T-cell (primary cell): ENCODE measurements at places on chromosomes 2 and 18. TPM values are rescaled to one million over a fixed set of nuclear protein-coding genes. Genes with fewer than 3 reads are reported as not detected.

Gene SERPINB2
- not detected for total RNA-seq

- no peak overlapping the region for H3K4me3 ChIP-seq
- H3K27ac ChIP-seq = no peak overlapping the region
- H3K4me1 ChIP-seq = no peaks in the 10 kb centered on the region
- H3K27me3 ChIP-seq = no peaks in the 10 kb centered on the region
Observed at GRCh38 chr18:64244571-64244970, 95.7 kb upstream of the LINC00305 start.

DNA sequence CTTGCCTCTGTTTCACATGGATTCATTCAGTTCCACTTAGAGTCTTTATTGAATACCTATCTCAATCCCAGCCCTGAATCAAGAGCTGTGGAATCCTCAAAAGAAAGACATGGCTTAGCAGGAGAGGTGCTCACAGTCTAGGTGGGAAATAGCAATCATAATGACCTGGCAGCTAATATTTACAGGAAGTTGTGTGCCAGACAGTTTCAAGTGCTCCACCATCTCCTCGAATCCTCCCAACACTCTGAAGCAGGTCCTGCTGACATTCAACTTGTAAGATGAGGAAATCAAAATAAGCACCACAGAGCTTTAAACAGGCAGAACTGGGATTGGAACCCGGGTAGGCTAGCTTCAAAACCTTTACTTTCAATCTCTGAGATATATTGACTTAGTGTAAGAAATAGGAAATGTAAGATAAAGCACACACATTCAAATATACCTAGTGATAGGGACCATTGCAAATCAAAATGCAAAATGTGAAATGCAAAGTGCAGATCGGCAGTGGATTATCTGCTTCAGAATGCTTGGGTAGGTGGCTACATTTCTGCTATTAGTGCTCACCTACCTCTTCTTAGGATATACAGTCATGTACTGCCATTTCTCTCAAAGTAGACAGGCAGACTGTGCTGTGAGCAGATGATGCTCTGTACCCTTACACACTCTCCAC, 182.0 kb downstream of the PRKCE start:
- no peaks in the 10 kb centered on the region for H3K27me3 ChIP-seq
- H3K4me1 ChIP-seq = no peaks in the 10 kb centered on the region
- H3K36me3 ChIP-seq = no peaks in the 10 kb centered on the region
- no peak for DNase-seq
- H3K4me3 ChIP-seq = no peak overlapping the region

Gene SPDYA
- total RNA-seq = 12.4 TPM

GRCh38 chr2:11177871-11178690, 22.8 kb downstream of the SLC66A3 start:
- H3K27me3 ChIP-seq = no peaks in the 10 kb centered on the region
- peaks cover 5% of the 10 kb centered on the region for H3K4me1 ChIP-seq
- H3K27ac ChIP-seq = no peak overlapping the region
- DNase-seq = no peak
- H3K4me3 ChIP-seq = no peak overlapping the region

Gene HOXD13
- not detected for total RNA-seq

- no peaks in the 10 kb centered on the region for H3K27me3 ChIP-seq
- H3K4me1 ChIP-seq = no peaks in the 10 kb centered on the region
- no peak overlapping the region for H3K4me3 ChIP-seq
- H3K27ac ChIP-seq = no peak overlapping the region
- DNase-seq = no peak
Observed at GRCh38 chr2:75505012-75505411, 55.7 kb downstream of the EVA1A start.

DNA sequence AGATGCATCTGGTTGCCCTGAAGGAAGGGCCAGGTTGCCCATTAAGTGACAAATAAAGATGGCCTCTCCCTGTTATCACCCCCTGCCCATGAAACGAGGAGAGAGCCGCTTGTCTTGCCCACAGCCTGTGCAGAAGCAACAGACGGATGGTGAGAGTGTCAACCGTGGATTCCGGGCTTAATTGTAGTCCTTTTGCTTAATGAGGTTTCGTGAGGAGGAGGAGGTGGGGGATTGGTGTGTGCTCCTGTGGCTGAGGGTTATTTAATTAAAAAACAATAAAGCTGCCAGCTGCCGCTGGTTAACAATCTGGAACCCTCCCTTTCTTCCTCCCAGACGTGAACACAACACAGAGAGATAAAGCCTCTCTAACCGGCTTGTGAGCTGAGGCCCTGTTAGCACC, 188.0 kb upstream of the PARD3B start:
- H3K36me3 ChIP-seq = no peaks in the 10 kb centered on the region
- no peaks in the 10 kb centered on the region for H3K4me1 ChIP-seq

DNA sequence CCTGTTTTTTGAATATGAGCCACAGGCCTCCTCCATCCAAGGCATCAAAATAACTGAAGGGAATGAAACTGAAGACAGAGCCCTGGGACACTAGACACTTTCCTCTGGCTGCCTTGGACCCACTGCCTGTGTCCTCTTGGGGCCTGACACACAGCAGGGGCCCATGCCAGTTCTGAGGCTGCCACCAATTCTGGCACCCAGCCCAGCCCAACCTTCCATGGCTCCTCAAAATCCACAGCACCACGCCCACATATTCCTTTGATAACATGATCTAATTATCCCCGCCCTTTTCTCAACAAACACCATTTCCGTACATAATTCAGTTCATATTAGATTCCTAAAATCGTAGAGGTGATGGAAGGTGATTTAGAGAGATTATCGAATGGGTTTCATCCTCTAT, 64.2 kb downstream of the EMX1 start:
- no peak for DNase-seq
- no peaks in the 10 kb centered on the region for H3K4me1 ChIP-seq
- H3K4me3 ChIP-seq = no peak overlapping the region

Gene KIDINS220
- total RNA-seq = 42.7 TPM

DNA sequence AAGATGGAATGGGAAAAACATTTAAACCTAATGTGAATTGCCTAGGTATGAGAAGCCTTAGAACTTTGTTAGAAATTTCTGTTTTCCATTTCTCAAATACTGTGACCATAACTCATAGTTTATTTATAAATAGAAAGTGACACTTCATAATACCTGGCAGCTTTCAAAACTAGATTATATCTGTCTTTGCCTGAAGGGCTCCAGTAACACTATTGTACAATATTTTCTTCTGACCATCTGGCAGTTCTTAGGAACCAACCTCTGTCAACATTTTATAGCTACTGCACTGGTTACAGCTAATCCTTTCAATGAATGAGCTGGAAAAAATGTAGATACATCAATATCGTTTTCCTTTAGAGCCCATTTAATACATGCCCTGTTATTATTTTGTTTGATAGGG, 237.4 kb downstream of the CAMKMT start:
- DNase-seq = no peak
- no peaks in the 10 kb centered on the region for H3K27me3 ChIP-seq
- H3K36me3 ChIP-seq = no peaks in the 10 kb centered on the region
- no peak overlapping the region for H3K27ac ChIP-seq
- no peak overlapping the region for H3K4me3 ChIP-seq

- DNase-seq = no peak
- H3K4me1 ChIP-seq = no peaks in the 10 kb centered on the region
- no peaks in the 10 kb centered on the region for H3K27me3 ChIP-seq
- no peaks in the 10 kb centered on the region for H3K36me3 ChIP-seq
- no peak overlapping the region for H3K4me3 ChIP-seq
- H3K27ac ChIP-seq = no peak overlapping the region
Observed at GRCh38 chr2:229429589-229429988, 158.5 kb upstream of the PID1 start.

Gene NETO1
- not detected for total RNA-seq

DNA sequence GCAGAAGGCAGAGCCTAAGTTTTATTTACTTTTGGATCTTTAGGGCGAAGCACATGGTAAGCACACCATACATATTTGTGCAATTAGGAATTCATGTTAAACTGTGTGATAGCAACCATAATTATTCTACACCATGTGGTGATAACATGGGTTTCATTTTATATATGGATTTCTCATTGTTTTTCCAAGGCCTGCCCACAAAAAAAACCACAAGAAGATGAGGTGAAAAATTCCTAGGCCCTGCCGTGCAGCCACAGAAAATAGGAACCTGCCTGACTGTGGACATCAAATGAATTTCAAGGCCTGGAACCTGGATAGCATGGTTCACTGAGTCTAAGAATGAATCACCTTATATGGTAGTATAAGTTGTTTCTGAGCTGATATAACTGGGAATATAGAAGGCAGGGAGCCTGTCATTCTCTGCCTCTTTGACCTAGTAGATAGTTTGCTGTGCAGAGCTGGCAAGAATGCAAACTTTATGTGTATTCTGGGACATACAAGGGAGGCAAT, 22.4 kb upstream of the SSB start:
- no peak overlapping the region for H3K4me3 ChIP-seq
- no peaks in the 10 kb centered on the region for H3K36me3 ChIP-seq
- H3K27me3 ChIP-seq = no peaks in the 10 kb centered on the region

DNA sequence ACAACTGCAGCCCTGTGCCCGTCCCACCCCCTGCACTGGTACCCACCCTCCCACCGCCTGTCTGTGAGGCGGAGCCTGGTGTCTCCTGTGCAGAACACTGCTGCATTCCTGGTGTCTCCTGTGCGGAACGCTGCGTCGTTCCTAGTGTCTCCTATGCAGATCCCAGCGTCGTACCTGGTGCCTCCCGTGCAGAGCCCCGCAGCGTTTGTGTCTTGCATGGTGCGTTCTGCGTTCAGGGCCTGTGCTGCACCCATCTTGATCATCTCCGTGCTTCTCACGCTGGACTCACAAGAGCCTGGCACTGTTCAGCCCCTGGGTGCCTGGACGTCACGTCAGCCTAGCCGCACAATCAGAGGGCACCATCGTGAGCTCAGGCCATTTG, 248.6 kb upstream of the SALL3 start:
- no peak overlapping the region for H3K4me3 ChIP-seq
- no peaks in the 10 kb centered on the region for H3K4me1 ChIP-seq
- H3K27ac ChIP-seq = no peak overlapping the region
- DNase-seq = no peak
- H3K36me3 ChIP-seq = no peaks in the 10 kb centered on the region

Gene DNER
- total RNA-seq = not detected

- no peak for DNase-seq
- H3K27me3 ChIP-seq = no peaks in the 10 kb centered on the region
- peaks cover 41% of the 10 kb centered on the region for H3K4me1 ChIP-seq
- H3K36me3 ChIP-seq = no peaks in the 10 kb centered on the region
Observed at GRCh38 chr2:190410166-190410565, 2.0 kb downstream of the MFSD6 start.

DNA sequence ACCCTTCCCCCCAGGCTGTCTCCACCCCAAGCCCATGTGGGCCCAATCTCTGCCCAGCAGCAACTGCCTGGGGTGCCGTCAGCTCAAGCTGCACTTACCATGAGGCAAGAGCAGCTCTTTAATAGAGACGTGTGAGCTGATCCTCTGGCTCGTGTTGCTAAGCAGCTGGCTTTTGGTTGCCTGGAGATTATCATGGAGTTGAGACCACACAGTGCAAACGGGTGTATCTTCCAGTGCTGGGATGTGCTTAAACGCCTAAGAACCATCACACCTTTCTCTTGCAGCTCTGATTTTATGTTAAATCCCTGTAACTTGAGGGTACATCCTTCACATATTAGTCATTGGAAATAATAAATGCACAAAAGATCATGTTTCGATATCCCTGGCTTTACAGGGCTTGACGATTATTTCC, 271.1 kb downstream of the PRKCE start:
- no peak for DNase-seq
- H3K36me3 ChIP-seq = no peaks in the 10 kb centered on the region
- H3K27ac ChIP-seq = no peak overlapping the region
- no peaks in the 10 kb centered on the region for H3K4me1 ChIP-seq

DNA sequence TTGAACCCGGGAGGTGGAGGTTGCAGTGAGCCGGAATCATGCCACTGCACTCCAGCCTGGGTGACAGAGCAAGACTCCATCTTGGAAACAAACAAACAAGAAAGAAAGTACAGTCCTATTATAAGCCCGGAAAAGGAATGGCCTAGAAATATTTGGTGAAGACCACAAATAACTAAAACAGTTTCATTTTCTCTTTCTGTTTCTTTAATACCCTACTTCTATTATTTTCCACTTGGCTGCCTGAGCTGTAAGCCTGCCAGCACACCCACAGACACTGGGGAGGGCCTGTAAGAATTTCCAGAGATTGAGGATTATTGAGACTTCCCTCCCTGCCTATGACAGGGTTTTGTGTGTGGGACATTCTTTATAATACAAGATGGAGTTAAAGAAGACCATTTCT, 188.0 kb upstream of the DCC start:
- H3K4me3 ChIP-seq = no peak overlapping the region
- DNase-seq = no peak
- H3K27ac ChIP-seq = no peak overlapping the region

- H3K27ac ChIP-seq = no peak overlapping the region
- no peak overlapping the region for H3K4me3 ChIP-seq
- no peak for DNase-seq
- no peaks in the 10 kb centered on the region for H3K27me3 ChIP-seq
Observed at GRCh38 chr2:205721057-205721449, 38.8 kb downstream of the NRP2 start.

DNA sequence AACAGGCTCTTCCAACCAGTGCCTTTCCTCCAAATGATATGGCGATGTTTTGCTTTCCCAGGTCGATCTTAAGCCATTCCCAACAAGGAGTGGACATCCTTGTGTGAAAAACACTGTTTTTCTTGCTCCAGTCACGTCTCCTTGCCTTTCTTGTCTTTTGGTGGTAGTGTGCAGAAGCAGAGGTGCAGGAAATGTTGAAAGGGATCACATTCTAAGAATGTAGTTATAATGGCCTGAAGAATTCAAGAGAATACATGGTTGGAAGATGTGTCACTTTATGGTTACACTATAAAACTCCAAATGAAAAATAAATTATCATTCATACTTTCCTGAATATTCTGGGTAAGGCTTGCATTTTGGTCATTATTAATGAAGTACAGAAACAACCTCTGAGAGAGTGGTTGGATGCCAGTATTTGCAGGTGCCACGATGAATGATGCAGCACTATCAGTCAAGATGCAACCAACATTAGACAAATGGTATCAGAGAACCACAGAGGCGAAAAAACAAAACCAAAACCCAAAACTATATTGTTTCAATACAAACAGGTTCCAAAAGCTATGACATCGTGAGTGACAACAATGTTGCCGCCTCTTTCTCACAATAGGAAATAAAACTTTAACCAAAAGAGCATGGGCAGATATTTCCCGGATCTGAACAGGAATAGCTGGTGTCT, 27.5 kb upstream of the POLE4 start:
- no peak overlapping the region for H3K4me3 ChIP-seq
- no peaks in the 10 kb centered on the region for H3K27me3 ChIP-seq
- DNase-seq = no peak
- no peaks in the 10 kb centered on the region for H3K4me1 ChIP-seq
- H3K36me3 ChIP-seq = no peaks in the 10 kb centered on the region
- H3K27ac ChIP-seq = no peak overlapping the region

- H3K36me3 ChIP-seq = no peaks in the 10 kb centered on the region
- DNase-seq = no peak
- H3K4me1 ChIP-seq = no peaks in the 10 kb centered on the region
- H3K27ac ChIP-seq = no peak overlapping the region
- H3K27me3 ChIP-seq = no peaks in the 10 kb centered on the region
Observed at GRCh38 chr2:179449010-179449409, 184.4 kb upstream of the SESTD1 start.

GRCh38 chr18:31149351-31149750, 13.3 kb downstream of the DSC1 start:
- H3K27me3 ChIP-seq = no peaks in the 10 kb centered on the region
- DNase-seq = no peak
- no peaks in the 10 kb centered on the region for H3K4me1 ChIP-seq
- H3K4me3 ChIP-seq = no peak overlapping the region

- no peak for DNase-seq
- no peak overlapping the region for H3K27ac ChIP-seq
- H3K27me3 ChIP-seq = peaks cover 5% of the 10 kb centered on the region
Observed at GRCh38 chr2:206250041-206250897, 24.2 kb upstream of the ZDBF2 start.

Gene SKOR2
- total RNA-seq = not detected

Gene DYNAP
- not detected for total RNA-seq
